Activated naive CD4-positive, alpha-beta T cell treated with anti-CD3 and anti-CD28 coated beads, Interleukin-2, amount 10 ng/mL, durations not matched to agents 7 days and 5 days (primary cell): ENCODE measurements at places on chromosomes 1 and 21.

GRCh38 chr1:188433425-188433824 lies 1604.7 kb downstream of the PLA2G4A start:
- DNase-seq: no peak

DNA sequence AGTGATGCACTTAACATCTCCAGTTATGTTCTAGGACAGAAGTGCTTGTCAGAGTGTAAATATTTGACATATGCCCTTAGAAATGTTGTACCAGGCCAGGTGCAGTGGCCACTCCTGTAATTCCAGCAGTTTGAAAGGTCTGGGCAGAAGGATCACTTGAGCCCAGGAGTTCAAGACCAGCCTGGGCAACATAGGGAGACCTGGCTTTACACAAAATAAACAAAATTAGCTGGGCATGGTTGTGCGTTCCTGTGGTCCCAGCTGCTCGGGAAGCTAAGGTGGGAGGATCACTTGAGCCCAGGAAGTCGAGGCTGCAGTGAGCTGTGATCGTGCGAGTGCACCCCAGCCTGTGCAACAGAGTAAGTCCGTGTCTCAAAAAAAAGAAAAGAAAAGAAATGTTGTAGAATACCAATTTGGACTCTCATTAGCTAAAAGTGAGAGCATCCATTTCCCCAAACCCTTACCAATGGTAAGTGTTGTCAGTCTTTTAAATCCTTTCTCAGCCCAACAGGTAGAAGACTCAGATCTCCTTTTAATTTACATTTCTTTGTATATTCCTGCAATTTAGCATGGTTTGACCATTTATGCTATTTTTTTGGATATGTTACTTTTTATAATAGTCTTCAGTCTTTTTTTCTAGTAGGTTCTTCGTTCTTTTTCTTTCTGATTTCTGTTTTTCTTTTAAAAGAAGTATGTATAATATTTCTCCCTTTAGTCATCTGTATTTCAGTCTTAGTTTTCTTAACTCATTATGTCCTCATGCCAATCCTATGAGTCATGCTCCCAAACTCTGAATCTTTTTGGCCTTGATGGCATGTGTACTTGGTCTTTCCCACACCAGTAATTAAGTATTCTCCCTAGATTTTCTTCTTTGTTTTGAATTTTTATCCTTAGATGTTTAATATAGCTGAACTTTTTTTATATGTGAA lies 74.4 kb downstream of the CAMTA1 start:
- DNase-seq: no peak

- DNase-seq: no peak
Observed at GRCh38 chr1:167849666-167850065, 64.3 kb downstream of the ADCY10 start.

DNA sequence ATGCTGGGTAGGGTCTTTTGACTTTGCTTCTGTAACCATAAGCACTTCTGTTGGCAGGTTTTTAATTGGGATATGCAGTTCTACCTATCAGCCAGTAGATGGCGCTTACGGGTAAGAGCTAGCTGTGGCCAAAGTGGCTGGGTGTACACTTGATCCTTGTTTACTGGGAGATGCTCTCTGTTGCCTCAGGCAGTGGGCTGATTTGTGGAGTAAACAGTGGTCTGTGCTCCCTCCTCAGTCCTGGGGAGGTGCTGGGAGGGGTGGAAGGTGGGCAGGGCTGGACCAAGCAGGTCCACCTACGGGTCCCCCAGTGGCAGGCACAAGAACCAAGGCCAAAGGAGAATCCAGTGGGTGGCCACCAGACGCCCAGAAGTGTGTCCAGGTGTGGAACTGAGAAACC lies 43.4 kb downstream of the RALGPS2 start:
- DNase-seq: peak; percentile 37

DNA sequence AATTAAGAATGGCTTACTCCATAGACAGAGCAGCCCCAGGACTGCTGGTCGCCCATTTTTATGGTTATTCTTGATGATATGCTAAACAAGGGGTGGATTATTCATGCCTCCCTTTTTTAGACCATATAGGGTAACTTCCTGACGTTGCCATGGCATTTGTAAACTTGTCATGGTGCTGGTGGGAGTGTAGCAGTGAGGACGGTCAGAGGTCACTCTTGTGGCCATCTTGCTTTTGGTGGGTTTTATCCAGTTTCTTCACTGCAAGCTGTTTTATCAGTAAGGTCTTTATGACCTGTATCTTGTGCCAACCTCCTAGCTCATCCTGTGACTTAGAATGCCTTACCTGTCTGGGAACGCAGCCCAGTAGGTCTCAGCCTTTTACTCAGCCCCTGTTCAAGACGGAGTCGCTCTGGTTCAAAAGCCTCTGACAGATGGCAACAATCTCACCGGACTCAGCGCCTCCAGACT lies 5.2 kb upstream of the AGPAT3 start:
- DNase-seq: no peak

GRCh38 chr21:45709696-45710268 lies 66.3 kb downstream of the PCBP3 start:
- no peak for DNase-seq

GRCh38 chr1:21264898-21265297 lies 25.4 kb downstream of the ECE1 start:
- DNase-seq: no peak

GRCh38 chr1:61268546-61269240 lies 186.3 kb downstream of the NFIA start:
- DNase-seq: no peak

- no peak for DNase-seq
Observed at GRCh38 chr1:26034504-26035202, 11.3 kb downstream of the SLC30A2 start.

- DNase-seq: no peak
Observed at GRCh38 chr1:189821833-189822232, 655.8 kb downstream of the BRINP3 start.

- no peak for DNase-seq
Observed at GRCh38 chr1:93541045-93541444, 93.1 kb downstream of the FNBP1L start.

DNA sequence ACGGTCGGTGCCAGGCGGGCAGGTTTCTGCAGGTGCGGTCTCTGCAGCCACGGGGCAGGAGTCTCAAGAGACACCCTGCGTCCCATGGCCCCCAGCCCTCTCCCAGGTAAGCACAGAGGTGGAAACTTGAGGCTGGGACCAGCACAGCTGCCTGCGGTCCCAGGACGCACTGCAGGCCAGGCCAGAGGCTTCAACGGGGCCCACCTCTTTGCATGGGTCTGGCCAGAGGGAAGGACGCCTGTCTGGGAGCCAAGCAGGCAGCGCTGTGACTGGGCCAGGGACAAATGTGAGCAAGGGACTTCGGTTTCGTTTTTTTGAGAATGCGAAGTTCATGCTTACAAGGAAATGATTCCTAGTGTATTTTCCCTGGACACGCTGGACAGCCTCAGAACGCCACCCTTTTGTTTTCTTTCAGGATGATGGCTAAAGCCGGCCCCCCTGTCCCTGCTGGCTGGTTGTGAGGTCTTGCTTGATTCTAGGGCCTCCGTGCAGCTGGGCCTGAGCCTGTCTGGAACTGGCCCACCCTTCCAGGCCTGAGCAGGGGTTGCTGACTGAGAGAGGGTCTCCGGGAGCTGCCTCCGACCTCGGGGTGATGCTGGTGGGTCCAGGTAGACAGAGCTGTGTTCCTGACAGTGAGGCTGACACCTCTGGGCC lies 38.3 kb downstream of the MORN1 start:
- DNase-seq: no peak

DNA sequence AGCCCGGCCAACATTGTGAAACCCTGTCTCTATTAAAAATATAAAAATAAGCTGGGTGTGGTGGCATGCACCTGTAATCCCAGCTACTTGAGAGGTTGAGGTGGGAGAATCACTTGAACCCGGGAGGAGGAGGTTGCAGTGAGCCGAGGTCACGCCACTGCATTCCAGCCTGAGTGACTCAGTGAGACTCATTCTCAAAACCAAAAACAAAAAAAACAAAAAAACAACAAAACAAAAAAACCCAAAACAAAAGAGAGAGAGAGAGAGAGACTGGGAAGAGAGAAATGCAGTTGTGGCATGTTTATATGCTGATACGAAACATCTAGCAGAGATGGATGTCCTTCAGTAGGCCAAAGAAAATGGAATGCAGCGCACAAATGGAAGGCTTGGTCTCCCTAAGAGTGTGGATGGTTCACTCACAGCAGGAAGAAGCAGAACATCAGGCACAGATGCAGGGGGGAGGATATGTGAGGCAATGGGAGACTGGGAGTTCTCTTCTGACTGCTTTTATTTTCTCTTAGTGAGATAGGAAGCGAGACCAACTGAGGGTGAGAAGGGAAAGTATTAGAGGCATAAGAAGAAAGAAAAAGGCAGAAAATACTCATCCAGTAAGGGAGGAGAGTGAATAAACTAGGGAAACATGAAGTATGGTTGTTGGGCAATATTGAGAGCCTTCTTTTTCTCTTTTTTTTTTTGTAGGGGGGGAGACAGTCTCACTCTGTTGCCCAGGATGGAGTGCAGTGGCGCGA lies 16.0 kb downstream of the THEM4 start:
- DNase-seq: no peak

DNA sequence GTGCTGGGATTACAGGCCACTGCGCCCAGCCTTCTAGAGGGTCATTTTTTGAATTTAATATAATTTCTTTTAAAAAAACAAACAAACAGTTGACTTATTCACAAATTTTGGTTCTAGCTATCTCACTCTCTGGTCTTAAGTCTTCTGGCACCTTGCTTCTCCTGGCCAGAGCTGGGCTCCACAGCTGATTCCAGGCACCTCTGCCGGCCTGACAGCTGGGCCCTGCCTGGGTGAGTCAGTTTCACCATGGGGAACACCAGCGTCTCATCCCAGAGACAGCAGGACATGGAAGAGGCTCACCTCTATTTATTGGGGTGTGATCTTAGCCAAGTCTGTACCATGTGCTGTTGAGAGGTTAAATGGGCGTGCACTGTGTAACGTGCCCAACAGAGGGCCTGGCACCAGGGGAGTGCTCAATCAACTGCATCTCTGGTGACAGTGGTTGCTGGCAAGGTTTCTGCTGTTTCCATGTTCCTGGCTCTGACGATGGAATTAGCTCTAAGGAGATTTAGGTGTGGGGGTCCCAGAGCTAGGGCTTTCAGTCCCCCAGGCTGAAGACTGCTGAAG lies 956 bp downstream of the CPLANE2 start:
- peak; percentile 67 for DNase-seq

DNA sequence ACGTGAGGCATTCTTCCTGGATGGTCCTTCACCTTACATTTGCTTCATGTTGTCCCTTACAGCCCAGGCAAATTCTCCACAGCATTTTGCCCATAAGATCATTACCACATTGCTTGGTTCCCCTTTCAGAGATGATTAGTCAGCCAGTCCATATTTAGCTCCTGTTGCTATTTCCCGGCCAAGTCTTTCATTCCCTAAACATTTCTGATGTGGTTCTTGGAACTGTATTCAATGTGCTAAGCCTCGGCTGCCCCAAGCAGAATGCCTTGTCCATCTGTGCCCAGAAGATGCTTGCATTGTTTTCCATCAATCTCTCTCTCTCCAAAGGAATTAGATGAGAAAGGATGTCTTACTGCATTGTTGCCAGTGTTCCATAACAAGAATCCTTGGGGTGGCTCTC lies 420.9 kb upstream of the CAMK1G start:
- no peak for DNase-seq

- peak; percentile 8 for DNase-seq
Observed at GRCh38 chr21:42564561-42564971, 50.9 kb downstream of the SLC37A1 start.

GRCh38 chr1:8006037-8006963 lies 19.8 kb downstream of the ERRFI1 start:
- no peak for DNase-seq

DNA sequence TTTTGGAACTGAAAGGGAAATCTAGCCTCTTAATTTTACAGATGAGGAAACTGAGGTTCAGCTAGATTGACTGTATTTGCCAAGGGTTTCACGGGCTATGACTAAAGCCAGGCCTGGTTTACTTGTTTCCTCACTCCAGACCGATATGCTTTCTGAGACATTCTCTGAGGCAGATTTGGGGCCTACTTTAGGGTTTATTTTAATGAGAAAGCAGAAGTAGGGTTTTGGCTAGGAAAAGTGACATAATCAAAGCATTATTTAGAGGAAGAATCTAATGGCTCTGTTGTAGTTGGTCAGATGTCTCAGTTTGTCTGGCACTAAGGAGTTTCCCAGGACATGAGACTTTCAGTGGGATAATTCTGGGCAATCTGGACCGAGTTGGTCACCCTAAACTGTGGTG lies 1.5 kb upstream of the RPTN start:
- no peak for DNase-seq

DNA sequence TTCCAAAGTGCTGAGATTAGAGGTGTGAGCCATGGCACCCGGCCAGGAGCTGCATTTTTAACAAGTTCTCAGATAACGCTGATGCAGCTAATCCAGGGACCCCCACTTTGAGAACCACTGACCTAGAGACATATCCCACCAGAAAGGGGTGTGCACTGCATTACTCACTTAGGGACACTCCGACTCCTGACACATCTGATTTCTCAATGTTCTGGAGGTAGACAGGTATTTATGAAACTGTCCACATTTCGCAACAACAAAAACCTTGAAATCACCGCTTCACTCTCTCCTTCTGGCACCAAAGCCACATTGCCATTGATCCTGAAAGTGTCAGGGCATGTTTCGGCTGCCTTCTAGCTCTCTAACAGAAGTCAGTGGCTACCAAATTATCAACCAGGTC lies 23.2 kb upstream of the CAMTA1 start:
- no peak for DNase-seq

- DNase-seq: no peak
Observed at GRCh38 chr1:28329395-28330153, 734 bp downstream of the MED18 start.

GRCh38 chr1:27366113-27366410 lies 699 bp downstream of the MAP3K6 start:
- peak; percentile 90 for DNase-seq

- DNase-seq: no peak
Observed at GRCh38 chr1:237119091-237119490, 77.1 kb downstream of the RYR2 start.

DNA sequence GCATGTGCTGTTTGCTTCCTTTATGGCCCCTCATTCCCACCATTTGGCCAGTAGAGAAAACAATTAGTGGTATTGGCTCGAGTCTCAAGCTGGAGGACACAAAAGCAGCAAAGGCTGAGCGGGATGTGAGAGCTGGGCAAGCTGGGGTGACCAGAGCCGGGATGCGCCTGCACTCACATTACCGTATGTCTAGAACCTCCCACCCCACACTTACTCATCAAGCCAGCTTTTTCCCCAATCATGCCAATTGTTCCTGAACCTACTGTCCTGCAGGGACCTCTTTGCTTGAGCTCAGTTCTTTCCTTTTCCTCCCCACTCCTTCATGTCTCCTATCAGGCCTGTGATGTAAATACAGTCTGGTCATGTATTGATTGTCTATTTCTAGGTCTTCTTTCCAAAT lies 45.9 kb downstream of the KIRREL1 start:
- DNase-seq: no peak
